CMK (cell line): ENCODE measurements at places on chromosomes 11 and 22.

DNA sequence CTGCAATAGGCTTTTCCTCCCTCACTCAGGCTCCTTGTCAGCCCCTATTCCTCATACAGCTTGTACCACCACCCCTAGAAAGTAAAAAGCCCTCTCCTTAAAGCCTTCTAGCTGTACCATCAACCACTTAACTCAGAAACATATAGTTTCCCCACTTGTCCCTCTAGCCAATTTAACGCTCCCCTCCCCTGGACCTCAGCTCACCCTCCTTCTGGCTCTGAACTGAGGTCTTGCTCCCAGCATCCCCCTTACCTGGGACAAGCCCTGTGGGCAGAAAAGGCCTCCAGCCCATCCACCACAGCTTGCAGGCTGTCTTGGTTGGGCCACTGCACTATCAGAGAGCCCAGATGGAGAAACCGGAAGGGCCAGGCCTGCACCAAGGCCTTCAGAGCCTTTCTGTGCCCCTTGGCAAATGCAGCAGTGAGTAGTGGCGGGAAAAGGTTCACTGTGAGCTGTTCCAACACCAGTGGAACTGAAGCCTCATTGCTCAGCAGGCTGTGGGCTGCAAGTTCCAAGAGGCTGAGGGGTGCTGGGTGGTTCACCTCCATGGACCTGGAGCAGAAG lies 12.4 kb upstream of the TOP3B start:
- DNase-seq: peak; percentile 36

GRCh38 chr22:37122598-37123180 lies 13.2 kb upstream of the TMPRSS6 start:
- no peak for DNase-seq

GRCh38 chr22:42880815-42881214 lies 23.7 kb upstream of the ARFGAP3 start:
- no peak for DNase-seq

GRCh38 chr11:23206741-23207336 lies 346.6 kb upstream of the CCDC179 start:
- DNase-seq: no peak

DNA sequence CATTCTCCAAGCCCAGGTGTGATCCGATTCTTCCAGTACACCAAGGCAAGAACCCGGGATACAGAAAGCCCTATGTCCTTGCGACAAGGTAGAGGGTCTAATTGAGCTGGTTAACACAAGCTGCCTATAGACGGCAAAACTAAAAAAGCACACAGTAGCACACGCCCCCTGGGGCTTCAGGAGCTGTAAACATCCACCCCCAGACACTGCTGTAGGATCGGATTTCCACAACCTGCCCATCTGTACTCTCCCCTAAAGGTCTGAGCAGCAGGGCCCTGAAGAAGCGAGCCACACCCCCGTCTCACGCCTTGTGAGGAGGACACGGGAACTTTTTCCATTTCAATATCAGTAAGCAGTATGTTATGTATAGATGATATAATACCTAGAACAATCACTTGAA lies 624.7 kb downstream of the BUD13 start:
- no peak for DNase-seq

DNA sequence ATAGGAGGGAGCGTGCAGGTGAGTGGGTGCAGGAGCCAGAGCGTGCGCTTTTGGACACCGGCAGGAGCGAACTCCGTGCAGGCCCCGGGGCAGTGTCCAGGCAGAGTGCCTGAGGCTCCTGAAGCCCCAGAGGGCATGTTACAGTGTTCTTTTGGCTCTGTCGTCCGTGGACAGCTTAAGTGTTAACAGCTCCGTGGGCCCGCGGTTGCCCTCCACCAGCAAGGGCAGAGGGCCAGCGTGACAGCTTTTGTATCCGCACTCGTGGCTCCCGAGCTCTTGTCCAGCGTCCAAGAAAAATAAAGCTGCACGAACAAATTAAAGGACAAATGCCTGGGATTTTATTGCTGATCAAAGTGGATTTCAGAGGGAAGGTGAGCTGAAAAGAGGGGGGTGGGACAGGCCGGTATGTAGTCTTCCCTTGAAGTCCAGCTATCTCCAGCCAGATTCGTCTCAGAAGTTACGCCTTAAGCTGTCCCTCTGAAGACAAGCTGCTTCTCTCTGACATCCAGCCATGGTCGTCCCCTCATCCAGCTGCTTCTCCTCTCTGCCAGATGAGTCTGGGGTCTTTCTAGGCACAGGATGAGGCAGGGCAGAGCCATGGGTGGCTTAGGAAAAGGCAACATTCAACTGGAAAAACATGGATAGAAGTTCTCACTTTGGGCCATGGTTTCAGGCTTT lies 968 bp upstream of the TMEM109 start:
- no peak for DNase-seq
